Hematopoietic multipotent progenitor cell treated with erythropoietin and hydrocortisone succinate and interleukin-3 and kit ligand, for 17 days (in vitro differentiated cells): ENCODE measurements at places on chromosomes 2 and 18.
A peak's percentile ranks its signal among the peaks of the same experiment; 100 is the strongest.

DNA sequence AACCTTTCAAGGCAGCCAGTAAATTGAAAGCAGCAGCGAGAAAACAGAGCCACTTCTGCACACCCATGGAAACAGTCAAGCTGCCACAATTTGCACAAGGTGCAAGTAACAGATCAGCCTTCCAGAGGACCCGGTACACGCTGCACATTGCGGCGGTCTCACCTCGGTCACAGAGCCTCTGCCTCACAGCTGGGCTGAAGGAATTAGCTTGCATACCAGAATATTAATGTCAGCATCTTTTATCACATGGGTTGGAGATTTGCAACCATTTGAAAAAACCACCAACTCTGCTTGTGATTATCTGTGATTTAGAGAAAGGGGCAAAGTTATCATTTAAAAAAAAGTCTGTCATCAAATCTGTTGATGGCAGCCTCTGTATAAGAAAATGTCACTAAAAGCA is 330.5 kb upstream of the TCF4 start:
- no peak for DNase-seq

- no peak for DNase-seq
Measured at GRCh38 chr2:181037922-181038321, 57.5 kb downstream of the UBE2E3 start.

DNA sequence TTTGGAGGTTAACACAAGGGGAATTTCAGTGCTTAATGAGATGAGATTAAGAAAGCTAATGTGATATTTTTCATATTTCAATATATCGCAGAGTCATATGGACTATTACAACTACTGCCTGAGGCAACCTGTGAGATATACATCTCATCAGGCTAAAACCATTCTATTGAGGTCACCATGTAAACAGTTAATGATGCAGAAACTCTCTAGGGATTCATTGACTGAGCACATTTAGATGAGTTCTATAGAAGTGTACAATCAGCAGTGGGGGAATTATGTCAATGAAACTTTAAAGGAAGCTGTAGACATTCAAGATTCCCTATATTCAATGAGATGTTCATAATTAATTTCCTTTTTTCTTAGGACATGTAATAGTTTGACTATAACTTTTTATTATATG is 687.4 kb upstream of the SYT4 start:
- DNase-seq = no peak

DNA sequence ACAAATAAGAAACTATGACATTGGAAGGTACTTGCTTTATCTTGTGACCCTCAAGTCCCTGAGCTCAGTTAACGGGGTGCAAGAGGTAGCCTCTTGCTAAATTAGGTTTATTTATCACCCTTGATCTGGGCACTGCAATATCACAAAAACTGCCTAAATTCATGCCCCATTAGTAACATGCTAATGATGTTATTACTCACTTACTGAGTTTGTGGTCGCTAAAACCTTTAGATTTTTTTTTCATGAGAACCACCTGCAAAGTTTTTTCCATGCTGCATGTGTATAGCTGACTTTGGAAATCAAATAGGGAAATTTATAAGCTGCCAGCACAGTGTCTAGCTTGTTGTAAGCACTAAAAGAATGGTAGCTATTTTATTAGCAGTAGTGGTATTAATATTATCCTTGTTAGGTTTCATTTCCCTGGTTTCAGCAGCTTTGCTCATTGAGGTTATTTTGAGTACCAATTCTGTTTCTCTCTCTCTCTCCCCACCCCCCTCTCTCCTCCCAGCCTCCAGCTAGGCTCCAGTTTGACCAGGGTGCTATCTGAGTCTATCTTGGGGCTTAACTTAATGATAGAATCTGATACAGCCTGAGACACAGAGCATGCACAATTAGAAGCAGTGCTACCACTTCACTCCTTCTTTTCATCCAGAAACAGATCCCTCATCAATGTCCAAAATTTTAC is 88.7 kb upstream of the ATP8B1 start:
- no peak for DNase-seq

DNA sequence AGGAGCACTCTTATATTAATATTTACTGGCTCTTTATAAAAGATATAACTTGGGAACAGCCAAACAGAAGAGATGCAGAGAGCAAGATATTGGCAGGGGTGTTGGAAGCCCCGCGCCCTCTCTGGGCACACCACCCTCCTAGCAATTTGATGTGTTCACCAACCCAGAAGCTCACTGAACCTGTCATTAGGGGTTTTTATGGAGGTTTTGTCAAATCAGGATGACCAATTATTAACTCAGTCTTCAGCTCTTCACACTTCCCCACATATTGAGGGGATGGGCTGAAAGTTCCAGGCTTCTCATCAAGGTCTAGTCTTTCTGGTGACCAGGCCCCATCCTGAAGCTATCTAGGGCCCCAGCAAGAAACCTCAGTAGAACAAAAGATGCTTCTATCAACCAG is 10.9 kb upstream of the INO80D start:
- no peak for DNase-seq

GRCh38 chr2:40300391-40300790 is 151.5 kb downstream of the SLC8A1 start:
- no peak for DNase-seq

DNA sequence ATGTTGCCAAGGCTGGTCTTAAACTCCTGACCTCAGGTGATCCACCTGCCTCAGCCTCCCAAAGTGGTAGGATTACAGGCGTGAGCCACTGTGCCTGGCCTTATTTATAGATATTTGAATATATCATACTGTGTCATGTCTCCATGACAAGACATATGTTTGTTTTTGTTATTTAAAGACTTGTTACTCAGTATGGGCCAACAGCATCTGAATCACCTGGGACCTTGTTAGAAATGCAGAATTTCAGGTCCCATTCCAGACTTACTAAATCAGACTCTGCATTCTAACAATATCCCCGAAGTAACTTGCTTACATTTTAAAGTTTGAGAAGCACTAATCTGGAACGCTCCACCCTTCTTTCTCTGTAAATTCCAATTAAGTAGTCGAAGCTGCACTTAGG is 33.2 kb downstream of the RPE start:
- no peak for DNase-seq

- DNase-seq = no peak
Measured at GRCh38 chr2:65024149-65024829, 31.9 kb upstream of the CEP68 start.

DNA sequence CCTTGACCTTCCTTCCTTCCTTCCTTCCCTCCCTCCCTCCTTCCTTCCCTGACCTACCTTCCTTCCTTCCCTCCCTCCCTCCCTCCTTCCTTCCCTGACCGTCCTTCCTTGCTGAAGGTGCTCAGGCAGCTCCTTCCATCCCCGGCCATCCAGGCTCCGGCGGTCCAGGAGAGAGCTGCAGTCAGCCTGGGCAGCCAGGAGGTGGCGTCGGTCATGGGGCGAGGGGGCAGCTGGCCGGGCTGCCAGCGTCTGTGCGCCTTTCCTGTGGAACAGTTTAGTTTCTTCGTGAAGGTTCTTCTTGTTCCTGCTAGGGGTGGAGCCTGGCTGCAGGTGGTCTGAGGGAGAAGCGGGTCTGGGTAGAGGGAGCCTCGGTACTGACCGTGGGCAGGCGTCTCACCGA is 15.7 kb downstream of the GPR35 start:
- DNase-seq = no peak

DNA sequence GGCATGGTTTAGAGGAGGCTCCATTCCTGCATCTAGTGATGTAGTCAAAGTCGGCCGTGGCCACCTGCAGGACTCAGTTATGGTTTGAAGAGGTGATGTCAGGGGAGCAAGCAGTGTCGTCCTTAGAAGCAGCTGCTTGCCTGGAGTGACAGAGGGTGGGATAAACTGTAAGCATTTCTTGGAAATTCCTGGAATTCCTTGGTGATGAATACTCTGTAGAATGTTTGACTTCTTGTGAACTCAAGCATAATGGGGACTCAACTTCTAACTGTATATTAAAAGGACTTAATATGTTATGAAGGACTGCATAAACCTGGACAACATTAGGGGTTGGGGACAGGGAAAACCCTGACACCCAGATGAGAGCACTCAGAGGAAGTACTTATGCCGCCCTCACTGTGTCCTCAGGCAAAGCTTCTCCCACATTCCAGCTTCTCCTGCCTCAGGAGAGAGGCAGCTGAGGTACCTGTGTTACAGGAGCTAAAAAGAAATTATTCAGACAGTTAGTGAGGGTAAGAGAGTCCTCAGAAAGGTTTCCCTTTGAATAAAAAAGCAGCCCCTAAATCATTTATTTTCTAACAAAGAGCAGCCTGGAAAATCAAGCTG is 459.9 kb upstream of the CELF4 start:
- no peak for DNase-seq

DNA sequence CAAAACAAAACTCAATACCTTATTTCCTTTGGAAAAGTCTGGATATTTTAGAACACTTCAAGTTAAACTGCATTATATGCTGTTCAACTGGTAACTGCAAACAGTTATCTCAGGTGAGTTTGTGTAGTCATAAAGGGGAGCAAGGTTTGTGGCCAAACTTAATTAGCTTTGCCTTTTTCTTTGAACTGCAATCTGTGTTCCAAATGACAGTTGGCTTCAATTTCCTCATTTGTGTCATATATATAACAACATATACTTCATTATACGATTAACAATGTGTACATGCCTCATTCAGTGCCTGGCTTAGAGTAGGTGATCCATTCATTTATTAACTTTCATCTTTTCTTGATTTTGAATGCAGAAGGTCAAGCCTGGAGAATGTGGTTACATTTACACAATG is 55.8 kb downstream of the KCNE4 start:
- no peak for DNase-seq

DNA sequence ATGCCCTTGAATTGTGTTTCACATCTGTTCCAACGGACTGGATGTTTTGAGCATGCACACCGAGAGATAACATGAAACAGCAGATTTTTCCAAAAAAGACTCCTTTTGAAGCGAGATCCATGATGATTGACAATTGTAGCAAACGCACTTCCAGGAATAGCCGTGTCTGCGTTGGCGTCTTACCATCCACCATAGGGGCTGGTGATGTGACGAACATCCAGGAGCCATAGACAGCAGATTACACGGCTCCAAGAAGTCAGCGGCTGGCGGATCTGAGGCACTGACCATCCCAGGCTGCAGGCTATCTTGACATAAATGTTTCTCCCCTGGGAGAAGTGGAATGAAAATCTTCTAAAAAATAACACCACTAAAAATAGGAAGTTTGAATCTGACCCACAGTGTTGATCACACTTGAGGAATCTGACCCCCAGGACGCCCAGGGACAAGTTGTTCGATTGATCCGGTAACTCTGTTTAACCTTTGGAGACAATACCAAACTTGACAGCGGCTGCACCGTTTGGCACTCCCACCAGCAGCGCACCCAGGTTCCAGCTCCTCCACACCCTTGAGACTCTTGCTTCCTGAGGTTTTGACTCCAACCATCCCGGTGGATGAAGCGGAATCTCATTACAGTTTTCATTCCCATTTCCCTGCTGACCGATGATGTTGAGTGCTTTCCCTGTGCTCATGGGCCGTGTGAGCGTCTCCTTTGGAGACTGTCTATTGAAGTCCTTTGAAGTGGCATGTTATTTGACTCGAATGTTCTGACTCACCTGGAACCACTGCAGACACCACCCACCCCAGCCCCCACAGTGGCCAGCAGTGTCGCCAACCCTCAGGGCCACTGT is 140.0 kb upstream of the GPC1 start:
- DNase-seq = no peak

- DNase-seq = no peak
Measured at GRCh38 chr2:238573065-238573778, 146.5 kb downstream of the ASB1 start.

- peak; percentile 33 for DNase-seq
Measured at GRCh38 chr2:27901234-27901633, 10.7 kb downstream of the BABAM2 start.

- peak; percentile 76 for DNase-seq
Measured at GRCh38 chr2:10668402-10669012, 21.3 kb downstream of the NOL10 start.

GRCh38 chr2:122055521-122055931 is 300.1 kb downstream of the TSN start:
- no peak for DNase-seq

- no peak for DNase-seq
Measured at GRCh38 chr2:3465328-3465727, 54.0 kb downstream of the ADI1 start.

GRCh38 chr2:100193291-100193710 is 50.9 kb upstream of the AFF3 start:
- DNase-seq = no peak

- DNase-seq = no peak
Measured at GRCh38 chr2:219744066-219744465, 116.6 kb downstream of the SLC4A3 start.

- DNase-seq = no peak
Measured at GRCh38 chr2:230991598-230991997, 4.3 kb upstream of the SPATA3 start.

DNA sequence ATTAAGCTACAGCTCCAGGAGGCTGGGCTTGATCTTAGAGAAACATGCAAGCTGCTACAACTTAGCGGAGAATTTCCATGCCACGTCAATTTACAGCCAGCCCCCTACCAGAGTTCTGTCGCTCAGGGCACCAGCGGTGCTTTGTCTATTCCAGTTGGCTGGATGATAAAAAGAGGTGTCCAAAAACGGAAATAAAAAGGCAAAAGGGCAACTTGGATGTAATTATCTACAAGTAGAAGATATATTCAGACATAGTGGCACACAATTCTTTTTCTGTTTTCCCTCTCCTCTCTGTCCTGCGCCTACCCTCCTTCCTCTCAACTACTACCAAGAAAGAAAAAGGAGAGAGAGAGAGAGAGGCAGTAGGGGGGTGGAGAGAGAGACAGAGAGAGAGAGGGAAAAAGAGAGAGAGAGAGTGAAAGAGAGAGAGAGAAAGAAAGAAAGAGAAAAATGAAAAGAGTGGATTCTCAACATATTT is 363 bp upstream of the RFTN2 start:
- DNase-seq = no peak

DNA sequence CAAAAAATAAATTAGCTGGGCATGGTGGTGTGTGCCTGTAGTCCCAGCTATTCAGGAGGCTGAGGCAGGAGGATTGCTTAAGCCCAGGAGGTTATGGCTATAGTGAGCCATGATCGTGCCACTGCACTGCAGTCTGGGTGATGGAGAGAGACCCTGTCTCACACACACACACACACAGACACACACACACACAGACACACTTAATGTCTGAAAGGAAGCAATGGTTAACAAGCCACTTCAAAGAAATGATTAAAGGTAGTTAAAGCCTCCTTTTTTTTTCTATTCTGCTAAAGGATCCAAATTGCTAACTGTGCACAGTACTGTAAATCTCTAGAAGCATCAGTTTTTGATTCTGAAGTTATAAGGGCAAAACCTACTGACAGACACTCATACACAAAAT is 211.1 kb downstream of the TMEM163 start:
- no peak for DNase-seq

- DNase-seq = peak; percentile 62
Measured at GRCh38 chr2:27407798-27408491, 1.4 kb downstream of the PPM1G start.
